ENCODE measurements at places on chromosomes 2 and 18.

DNA sequence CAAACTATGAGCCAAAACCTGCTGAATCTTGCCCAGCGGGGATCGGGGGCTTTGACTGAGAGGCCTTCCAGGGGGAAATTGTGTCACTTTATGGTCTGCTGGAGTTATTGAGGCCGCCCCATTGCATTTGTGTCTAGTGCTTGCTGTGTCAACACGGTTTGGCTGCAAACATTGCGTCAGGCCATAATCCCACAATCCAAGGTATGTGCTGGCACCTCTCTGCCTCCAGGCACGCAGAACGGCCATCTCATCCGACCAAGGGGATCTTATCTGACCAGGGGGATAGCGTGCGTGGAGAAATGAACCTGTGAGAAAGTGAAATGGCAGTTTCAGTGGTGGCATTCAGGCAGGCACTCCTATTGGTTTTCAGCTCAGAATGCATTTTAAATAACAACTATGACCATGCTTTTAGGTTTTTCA is 18.1 kb upstream of the LYPD6B start:
- DNase-seq: no peak

DNA sequence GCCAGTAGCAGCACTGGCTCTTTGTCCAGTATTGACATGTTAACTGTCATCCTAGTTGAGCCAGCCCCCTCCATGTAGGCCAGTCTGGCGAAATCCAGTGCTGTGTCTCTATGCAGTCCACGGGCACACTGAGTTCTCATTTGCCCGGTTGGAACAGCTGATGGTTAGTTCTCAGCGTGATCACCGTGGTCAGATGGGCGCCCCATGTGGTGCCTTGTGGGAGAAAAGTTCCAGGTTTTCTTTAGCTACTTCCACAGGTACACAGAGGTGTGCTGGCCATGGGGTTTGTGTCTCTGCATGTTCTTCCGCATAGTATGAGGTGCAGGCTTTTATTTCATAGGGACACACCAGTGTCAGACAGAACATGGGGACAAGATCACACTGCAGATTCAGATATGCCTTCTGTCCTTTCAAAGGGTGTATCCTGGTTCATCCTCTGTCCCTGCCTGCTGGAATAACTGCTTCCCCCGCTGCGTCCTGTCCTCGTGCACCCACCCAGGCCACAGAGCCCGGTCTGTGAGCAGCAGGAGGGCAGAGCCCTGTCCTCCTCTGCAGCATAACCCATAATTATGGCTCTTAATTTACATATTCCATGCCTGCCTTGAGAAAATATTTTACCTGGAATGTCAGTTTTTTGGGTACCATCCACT is 334.1 kb downstream of the GBX2 start:
- no peak for DNase-seq

- no peak for DNase-seq
Observed at GRCh38 chr2:152418688-152419087, 83.7 kb downstream of the FMNL2 start.

- DNase-seq: peak; percentile 63
Observed at GRCh38 chr2:195575879-195576401, 81.1 kb upstream of the SLC39A10 start.

- no peak for DNase-seq
Observed at GRCh38 chr2:201965550-201965949, 68.1 kb upstream of the FZD7 start.

DNA sequence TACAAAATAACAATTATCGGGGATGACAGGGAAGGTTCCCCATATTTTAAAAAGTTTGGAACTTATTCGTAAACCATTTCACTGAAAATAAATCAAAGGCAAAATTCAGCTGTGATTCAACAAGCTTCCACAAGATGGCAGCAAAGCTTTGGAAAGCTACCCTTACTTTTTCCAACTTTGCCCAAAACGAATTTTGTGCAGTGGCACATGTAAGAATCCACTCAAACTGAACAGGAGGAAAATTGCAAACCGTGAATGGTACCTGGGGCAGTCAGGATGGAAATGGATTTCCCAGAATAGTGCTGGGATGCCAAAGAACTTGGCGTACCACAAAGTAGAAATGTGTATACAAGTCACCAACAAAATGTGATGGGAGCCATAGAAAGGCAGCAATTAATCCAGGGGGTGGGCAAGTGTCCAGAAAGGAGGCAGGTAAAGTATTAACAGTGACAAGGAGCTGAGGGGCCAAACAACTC is 10.7 kb downstream of the RPL31 start:
- peak; percentile 23 for DNase-seq

- peak; percentile 63 for DNase-seq
Observed at GRCh38 chr2:234970477-234970882, 18.7 kb downstream of the SH3BP4 start.

GRCh38 chr18:44128365-44128764 is 552.3 kb upstream of the SETBP1 start:
- DNase-seq: peak; percentile 33

DNA sequence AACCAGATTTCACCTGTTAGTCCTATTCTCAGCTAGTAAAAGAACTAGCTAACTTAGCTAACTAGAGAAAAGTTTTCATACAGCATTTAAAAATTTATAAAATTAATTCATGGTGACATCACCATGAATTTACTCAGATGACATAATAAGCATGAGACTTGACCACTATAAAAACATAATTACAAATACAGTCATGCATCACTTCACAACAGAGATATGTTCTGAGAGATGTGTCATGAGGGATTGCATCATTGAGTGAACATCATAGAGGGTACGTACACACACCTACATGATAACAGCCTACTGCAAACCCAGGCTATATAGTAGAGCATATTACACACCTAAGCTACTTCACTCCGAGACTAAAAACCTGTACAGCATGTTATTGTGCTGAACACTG is 481.3 kb upstream of the CHAC2 start:
- no peak for DNase-seq

DNA sequence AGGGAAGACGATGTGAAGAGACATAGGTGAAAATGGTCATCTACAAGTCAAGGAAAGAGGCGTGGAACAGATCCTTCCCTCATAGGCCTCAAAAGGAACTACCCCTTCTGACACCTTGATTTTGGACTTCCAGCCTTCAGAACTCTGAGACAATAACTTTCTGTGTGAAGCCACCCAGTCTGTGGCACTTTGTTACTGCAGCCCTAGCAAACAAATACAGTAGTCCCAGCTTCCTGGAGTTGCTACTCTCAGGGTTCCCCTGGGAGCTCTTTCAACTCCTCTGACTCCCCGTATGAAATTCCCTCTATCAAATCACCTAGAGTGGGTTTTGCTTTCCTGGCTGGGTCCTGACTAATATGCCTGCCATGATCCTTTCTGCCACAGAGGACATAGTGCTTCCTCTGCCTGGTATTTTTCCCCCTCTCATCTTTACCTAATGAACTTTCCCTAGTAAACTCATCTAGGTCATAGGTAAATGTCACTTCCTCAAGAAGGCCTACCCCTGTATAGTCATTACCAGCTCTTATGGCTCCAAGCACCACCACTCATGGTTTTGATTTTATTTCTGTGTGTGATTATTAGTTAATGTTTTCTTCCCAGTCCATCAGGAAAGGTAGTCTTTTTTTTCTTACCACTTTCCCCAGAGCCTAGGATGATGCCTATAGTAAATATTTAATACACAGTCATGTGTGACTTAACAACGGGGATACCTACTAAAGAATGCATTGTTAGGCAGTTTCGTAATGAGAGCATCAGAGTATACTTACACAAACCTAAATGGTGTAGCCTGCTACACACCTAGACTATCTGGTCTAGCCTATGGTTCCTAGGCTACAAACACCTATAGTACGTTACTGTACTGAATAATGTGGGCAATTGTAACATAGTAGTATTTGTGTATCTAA is 111.5 kb upstream of the LGALSL start:
- DNase-seq: no peak

DNA sequence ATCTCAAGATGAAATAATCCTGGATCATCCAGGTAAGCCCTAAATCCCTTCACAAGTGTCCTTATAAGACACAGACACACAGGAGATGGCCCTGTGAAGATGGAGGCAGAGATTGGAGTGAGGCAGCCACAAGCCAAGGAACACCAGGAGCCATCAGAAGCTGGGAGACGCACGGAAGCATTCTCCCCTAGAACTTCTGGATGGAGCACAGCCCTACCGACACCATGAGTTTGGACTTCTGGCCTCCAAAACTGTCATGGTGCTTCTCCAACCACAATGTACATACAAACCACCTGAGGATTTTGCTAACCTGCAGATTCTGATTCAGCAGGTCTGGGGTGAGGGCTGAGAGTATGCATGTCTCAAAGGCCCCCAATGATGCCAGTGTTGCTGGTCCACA is 42.5 kb downstream of the ADD2 start:
- DNase-seq: no peak

DNA sequence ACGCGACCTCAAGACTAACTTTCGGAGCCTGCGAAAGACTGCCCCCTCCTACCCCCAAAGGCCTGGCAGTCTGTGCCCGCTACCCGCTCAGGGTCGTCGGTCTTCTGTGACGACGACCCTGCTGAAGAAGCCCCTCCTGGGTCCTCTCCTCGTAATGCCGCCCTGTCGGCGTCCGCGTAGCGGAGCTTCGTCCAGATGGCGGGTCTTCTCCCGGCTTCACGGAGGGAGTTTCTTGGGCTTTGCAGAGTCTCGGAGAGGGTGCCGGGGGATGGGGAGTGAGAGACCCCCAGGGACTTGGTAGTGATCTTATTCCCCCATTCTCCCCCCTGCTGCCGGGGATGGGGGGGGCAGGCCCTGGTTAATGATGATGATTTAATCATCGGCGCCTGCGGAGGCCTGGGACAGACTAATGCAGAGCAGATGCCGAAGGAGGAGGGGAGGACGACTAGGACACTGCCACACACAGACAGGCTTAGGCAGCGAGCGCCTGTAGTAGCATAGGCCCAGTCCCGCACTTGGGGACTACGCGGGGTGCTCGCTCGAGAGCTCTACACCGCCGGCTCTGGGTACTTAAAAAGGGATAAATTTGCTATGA is 528 bp upstream of the PCGF1 start:
- DNase-seq: peak; percentile 90

GRCh38 chr2:6203291-6203959 is 511.2 kb downstream of the SOX11 start:
- DNase-seq: no peak

- no peak for DNase-seq
Observed at GRCh38 chr2:76464310-76464709, 753.6 kb upstream of the GCFC2 start.

- no peak for DNase-seq
Observed at GRCh38 chr2:61421611-61422010, 49.3 kb downstream of the USP34 start.

DNA sequence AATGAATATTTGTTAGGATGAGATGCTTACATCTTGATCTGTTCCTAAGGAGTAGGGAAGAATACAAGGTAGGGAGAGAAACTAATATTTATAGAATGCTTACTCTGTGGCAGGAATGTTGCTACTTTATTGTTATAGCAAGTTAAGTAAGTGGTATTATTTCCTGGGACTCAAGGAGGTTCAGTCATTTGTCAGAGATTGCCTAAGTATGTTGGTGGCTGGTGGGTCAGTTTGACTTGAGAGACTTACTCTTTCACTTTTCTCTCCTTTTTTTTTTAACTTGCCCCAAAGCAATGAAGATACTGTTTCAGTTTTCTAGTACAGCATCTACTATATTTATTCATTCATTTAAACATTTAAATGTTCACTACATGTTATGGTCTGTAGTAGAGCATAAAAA is 209.2 kb upstream of the STON1 start:
- no peak for DNase-seq

GRCh38 chr2:25056098-25056821 is 14.4 kb downstream of the EFR3B start:
- no peak for DNase-seq

GRCh38 chr2:217919781-217920351 is 82.9 kb downstream of the TNS1 start:
- DNase-seq: peak; percentile 65

DNA sequence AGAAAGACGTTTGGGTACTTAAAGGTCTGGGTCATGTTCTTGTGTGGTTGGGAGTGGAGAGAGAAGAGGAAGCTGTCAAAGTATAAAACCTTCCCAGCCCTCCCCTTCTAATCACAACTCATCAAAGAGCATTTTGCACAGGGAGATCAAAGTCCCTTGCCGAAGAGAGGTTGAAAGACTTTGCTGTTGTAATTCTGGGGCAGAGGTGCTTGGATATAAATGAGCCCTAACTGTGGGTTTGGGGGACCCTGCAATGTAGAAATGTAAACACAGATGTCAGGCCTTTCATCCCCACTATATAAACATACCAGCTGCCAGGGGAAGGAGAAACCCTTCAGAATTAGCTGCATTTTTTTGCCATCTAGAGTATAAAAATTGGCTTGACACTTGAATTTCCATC is 182.1 kb downstream of the ETAA1 start:
- no peak for DNase-seq

DNA sequence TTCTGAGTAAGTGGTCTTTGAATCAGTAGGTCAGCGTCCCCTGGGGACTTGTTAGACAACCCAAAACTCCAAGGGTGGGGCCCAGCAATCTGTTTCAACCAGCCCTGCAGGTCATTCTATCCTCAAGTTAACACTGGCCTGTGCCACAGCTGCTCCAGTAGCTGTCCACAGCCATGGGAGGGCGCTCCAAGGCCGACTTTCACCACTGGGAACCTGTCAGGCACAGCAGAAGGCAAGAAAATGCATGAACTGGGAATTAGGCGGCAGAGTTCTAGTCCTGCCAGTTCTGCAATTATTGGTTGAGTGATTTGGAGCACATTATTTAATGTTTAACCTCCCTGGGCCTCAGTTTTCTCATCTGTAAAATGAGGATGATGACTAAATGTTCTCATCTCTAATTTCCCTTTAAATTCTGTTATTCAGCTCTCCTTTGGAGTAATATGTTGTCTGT is 17.4 kb upstream of the MRPL33 start:
- DNase-seq: peak; percentile 91

DNA sequence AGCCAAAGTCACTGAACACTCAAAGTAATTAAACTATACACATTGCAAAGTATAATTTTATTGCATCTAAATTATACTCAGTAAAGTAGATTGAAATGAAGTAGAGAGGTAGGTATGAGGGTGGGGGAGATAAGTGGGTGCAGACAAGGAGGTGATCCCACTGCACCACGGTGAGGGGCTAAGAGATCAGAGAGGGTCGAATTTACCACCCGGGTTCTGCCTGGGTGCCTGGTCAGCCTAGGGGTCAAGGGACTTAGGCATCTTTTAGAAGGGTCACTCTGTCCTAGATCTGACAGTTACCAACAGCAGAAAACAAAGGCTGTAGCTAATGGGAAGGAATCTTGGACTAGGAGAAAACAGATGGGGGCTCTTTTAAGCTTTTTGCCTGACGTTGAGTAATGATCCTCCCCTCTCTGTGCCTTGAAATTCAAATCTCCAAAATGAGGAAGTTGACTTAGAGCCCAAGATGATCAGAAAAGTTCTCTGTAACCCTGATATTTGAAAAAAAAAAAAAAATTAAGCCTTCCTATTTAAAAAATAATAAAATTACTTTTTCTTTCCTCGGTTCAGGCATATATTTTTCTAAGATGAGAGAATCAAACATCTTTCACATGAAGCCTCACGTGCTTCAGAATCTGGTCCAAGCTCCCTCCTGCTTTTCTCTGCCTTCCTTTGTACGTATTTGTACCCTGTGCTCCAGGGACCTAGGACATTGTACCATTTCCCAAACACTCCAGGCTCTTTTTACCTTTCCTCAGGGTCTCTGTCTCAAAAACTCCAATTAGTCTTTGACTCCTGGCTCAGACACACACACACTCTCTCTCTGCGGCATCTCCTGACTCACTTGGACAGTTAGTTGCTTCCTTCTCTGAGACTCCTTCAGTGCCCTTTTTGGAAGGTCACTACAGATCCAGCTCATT is 353.9 kb downstream of the CYRIA start:
- DNase-seq: no peak

GRCh38 chr18:54150226-54150625 is 74.2 kb downstream of the MBD2 start:
- DNase-seq: no peak

Data from foreskin fibroblast (primary cell).